ENCODE measurements at places on chromosomes 6 and 20.

GRCh38 chr20:51116765-51117686, 94.1 kb upstream of the KCNG1 start:
- no peak for DNase-seq

DNA sequence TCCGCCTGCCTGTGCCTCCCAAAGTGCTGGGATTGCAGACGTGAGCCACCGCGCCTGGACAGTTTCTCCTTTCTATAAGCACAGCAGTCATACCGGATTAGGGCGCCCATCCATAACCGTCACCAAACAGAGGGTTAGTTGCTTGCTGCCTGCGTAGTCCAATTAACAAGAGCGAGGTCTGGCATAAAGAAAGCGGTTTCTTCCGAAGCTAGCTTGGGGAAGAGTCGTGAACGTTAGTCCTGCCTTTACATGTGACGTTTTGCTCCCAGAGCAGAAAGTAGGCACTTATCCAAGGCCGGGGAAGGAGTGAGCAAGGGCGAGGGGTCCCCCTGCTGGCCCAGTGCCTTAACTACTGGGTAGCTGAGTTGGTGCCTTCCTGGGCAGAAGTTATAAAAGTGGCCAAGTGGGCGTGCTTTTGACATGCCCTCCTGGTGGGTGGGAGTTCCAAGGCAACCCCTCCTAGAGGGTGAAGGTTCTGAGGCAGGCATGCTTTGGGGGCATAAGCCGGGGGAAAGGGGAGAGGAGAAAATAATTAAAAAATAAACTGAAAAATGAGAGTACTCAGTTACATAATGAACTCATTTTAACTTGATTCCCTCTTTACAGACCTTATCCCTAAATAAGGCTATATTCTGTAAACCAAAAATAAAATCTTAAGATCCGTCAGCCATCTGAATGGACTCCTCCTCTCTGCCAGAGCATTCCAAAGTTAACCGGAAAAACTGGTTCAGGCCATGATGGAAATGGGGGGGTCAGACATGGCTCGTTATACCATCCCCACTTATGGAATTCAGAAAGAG, 88.0 kb downstream of the FAM217A start:
- DNase-seq: peak; percentile 70

GRCh38 chr20:34581341-34582184, 23.0 kb downstream of the MAP1LC3A start:
- DNase-seq: no peak

GRCh38 chr6:15864038-15864707, 201.3 kb upstream of the DTNBP1 start:
- DNase-seq: no peak

DNA sequence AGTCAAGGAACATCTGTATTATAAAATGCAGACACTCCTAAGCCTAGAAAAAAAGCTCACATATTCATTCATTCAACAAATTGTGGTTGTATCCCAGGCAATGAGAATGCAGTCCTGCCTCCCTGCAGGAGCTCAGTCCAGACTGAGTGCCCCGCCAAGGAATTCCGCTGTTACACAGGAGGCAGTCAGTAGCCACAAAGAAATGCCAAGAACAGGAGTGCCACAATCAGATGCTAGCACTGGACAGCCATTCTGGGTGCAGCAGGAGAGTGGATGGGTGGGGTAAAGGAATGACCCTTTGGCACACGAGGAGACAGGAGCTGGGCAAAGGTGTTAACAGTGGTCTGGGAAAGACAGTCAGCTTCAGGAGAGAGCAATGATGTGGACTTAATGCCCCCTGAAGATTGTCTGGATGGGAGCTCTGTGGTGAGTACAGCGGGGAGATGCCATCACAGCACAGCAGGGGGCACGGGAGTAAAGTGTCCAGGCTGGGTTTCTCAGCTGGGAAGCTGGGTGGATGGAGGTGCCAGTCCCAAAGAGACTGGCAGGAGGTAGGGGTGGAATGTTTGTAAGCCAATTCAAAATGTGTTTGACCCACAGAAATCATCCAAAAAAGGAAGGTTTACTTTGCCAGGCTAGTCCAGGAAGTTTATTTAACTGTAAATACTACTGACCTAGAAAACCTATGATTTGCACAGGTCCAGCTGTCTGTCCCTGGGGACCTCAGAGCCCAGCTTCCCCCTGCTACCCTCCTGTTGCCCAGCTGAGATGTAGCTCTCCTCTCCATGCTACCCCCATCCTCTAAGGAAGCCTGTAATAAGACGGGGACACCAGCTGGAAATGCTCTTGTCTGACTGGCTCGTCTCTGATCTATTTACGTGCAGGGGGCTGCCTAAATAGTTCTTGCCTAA, 84.1 kb downstream of the SLC23A2 start:
- no peak for DNase-seq

DNA sequence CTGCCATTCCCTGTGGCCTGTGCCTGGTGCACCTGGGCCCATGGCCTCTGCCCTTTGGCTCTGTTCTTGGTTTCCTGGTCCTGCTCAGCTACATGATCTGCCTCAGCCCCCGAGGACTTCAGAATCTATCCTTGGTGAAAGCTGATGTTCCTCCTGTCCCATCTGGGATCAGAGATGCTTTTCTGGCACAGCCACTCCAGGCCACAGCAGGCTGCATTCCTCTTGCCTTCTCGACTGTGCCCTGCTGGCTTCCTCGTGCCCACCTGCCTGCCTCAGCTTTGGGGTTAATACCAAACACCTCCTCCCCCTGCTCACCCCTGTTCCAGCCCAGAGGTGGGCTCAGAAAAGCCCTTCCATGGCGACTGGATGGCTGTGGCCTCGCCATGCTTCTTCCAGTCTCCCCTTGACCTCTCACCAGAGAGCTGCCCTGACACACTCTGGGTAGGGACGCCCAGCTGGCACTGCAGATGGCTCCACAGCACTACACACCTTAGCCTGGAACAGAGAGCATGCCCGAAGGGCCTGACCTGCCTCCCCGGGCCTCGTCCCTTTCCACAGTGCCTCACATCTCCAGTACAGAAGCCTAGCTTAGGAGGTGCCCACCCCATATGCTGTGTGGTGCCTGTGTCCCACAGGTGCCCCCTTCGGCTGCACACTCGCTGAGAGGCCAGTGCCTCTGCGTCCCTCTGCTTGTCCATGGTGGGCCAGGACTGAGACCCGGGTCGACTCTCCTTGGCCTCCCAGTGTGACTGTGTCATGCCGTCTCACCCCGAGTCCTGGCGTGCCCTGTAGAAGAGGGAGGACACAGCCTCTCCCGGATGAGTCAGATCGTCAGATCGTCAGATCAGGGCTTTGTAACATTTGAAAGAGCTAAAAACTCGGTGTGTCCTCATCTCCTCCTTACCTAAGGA, 148.8 kb downstream of the DTNBP1 start:
- no peak for DNase-seq

GRCh38 chr6:84007871-84008270, 25.7 kb upstream of the MRAP2 start:
- no peak for DNase-seq

GRCh38 chr6:37696841-37697662, 631 bp downstream of the MDGA1 start:
- no peak for DNase-seq

DNA sequence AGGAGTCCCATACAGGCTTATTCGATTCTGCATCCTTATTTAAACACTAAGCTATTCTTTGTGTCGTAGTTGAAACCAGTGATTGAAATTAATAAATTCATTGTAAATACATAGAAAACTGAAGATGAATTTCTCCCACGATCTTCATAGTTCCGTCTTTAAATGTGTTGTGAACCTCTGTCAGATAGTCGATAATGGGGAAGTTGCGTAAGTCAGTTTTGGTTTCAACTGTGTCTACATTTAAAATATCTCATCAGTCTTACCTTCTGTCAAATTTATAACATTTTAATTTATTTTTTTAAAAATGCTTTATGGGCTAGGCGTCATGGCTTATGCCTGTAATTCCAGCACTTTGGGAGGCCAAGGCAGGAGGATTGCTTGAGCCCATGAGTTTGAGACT, 12.7 kb downstream of the STX11 start:
- DNase-seq: no peak

DNA sequence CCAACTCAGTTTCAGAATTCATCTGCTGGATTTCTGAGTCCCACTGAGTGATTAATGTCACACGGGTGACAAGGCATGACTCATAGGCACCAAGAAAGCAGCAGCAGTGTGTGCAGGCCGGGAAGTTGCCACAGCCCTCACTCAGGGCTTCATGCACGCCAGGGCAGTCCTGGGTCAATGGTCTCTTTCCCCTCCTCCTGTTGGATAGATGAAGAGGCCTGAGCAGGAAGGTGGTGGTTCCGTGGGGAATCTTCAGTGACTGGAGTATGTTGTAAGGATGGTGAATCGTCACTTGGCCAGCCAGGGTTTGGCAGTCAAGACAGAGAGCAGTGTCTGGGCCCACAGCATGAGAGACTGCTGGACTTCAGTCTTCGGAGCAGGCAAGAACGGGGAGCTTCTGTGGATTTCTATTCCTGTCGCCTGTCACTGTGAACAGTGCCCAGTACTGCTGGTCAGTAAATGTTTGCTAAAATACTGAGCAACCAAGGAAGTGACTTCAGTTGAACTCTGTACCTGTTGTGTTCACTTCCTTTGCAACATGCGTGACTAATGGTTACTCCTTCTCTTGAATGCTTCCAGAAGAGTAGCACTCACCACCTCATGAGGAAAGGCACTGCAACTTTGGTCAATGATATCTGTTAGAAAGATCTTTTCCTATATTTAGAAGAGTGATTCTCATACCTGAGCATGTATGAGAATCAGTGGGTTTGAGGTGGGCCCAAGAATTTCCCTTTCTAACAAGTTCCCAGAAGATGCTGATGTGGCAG, 62.0 kb upstream of the CD93 start:
- DNase-seq: no peak

DNA sequence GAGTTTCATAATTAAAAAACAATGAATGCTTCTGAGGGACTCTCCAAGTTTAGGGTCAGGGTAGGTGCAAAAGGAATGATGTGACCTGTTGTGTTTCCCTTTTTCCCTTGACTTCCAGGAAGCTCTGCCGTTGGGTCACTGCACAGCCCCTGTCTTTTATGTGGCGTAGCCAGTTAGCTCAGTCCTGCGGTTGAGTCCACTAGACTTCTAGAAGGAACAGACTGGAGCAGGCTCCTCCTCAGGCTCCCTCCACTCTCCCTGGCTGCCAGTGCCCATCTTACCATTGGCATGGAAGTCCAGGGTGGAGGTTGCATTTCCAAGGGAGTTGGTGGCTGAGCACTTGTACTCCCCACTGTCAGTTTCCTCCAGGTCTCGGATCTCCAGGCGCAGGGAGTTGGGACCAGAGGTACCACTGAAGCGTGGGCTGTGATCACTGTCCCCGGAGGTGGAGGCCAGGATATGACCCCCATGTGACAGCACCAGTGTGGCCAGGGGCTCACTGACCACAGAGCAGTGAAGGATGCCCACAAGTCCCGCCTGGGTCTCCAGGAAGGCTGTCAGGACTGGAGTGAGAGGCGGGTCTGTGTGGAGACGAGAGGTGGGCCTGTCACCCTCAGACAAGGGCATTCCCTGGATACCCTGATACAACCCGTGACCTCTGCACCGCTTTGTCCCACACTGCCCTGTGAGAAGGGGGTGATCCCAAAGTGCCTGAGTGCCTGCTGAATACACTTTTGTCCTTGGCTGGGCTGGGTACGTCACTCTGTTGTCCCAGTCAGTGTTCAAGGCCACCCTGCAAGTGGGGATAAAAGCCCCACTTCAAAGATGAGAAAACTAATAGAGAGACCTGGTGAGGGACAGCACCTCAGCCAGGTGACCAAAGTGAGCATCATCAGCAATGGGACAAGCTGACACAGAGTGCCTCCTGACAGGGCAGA, 11.1 kb downstream of the SIGLEC1 start:
- no peak for DNase-seq

GRCh38 chr6:68008445-68008844, 626.6 kb upstream of the ADGRB3 start:
- no peak for DNase-seq

GRCh38 chr20:46353500-46354206, 45.4 kb upstream of the CDH22 start:
- DNase-seq: no peak

DNA sequence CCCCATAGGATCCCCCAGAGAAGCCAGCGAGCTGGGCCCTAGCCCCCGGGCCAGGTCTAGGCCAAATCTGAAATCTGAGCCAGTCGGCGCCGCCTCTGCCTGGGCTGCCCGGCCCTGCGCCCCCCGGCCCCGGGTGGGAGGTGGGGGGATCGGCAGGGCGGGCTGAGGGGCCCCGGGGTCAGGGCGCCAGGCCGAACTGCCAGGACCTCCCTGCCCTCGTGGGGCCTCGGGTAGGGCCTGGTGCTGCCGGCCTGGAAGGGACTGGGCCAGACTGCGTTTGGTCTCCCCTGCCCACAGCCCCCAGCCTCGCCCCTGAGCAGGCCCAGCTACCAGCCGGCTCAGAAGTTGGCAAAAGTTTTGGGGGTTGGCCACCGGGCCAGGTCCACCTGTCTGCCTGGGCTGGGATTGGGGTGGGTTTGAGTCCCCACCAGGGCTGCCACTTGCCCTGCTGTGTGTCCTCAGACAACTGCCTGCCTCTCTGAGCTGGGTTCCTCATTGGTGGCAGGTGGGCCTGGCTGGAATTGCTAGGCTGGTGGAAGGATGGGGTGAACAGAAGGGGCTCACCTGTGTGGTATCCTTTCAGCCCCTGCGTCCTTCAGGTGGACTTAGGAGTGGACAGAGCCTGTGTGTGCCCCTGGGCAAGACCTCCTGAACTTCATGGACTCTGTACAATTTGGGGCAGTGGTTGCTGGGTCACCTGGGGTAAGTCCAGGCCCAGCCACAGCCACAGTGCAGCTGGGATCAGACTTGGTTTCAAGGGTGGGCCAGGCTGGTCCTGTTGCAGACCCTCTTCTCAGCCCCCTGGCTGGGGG, 801 bp downstream of the SRC start:
- DNase-seq: no peak

DNA sequence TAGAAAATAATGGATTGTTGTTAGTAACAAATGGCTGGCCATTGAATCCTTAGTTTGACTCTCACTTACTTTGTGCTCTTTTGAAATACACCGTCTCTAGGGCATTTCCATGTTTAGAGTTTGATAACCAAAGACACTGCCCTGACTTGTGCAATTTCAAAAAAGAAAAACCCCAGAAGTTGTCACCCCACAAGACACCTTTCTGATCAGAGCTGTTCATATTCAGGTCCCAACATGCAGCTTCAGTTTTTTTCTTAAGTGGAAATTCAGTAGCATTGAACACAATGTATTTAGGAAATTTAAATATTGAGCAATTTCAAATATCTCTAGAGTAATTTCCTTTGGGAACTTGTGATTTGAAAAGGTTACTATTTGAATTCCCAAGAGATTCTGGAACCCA, 19.4 kb downstream of the CRYBG1 start:
- DNase-seq: no peak

Measured in stimulated activated CD4-positive, alpha-beta T cell treated with anti-CD3 and anti-CD28 coated beads, Interleukin-1b, Interleukin-23, amount 100 ng/mL, for 1 hour (primary cell).